MG63 (cell line): ENCODE measurements at places on chromosomes 13 and 19.

- DNase-seq, result no peak
Measured at GRCh38 chr19:30305346-30306060, 66.7 kb upstream of the ZNF536 start.

GRCh38 chr13:76980075-76980718 is 11.7 kb upstream of the CLN5 start:
- DNase-seq, result peak; percentile 67

DNA sequence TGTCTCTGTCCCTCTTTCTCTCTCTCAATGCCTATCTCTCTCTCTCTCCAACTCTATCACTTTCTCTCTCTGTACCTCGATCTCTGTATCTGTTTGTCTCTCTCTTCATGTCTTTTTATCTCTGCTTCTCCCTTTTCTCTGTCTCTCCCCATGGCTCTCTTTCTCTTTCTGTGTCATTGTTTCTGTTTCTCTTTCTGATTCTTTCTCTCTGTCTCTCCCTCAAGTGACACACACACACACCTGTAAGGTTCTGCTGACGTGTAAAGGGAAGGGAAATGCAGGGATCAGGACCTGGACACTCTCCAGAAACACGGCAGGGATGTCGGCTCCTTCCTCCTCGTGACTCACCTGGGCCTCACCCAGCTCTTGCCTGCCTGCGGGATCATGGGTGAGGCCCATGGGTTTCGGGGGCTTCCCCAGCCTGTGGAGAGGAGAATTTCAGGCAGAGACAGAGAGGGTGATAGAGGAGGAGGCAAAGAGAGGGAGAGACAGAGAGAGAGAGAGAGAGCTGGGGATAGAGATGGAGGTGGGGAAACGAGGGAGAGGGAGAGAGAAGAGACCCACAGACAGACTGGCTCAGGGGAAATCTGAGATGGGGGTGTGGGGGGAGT is 5.4 kb upstream of the PLAUR start:
- DNase-seq, result peak; percentile 62

GRCh38 chr13:33543089-33543459 is 257.5 kb upstream of the STARD13 start:
- no peak for DNase-seq

DNA sequence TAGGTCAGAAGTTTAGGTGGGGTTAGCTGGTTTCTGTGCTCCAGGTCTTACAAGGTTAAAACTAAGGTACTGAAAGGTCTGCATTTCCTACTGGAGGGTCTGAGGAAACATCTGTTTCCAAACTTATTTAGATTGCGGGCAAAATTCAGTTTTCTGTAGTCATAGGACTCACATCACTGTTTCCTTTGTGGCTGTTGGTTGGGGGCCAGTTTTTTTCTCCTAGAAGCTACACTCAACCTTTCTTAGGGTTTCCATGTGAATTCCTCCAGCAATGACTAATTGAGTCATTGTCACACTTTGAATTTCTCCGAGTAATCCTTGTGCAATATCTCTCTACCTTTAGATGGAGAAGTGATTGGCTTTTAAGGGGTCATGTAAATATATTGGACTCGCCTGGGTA is 773.4 kb upstream of the SLITRK1 start:
- no peak for DNase-seq

DNA sequence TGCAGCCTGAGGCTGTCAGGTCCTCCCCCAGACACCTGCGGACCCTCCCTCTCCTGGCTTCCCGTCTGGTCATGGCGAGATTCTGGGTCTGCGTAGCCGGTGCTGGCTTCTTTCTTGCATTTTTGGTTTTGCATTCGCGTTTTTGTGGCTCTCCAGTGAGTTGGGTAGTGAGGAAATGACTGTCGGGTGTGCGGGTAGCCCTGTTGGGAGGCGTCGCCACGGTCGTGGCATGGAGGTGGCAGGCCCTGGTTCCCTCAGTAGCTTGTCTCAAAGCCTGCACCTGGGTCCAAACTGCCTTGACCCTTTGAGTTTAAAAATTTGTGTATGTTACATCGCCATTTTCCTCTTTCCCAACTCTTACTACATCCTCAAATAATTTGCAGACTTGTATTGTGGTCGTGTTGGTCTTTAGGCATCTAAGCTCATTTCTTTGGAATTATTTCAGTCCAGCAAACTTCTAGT is 344 bp downstream of the NHLRC3 start:
- peak; percentile 24 for DNase-seq
